Stimulated activated CD8-positive, alpha-beta memory T cell treated with anti-CD3 and anti-CD28 coated beads, Interleukin-15, amount 100 ng/mL, for 1 hour (primary cell): ENCODE measurements at places on chromosomes 4 and X.

- DNase-seq: no peak
Observed at GRCh38 chrX:103329991-103330390, at the start of gene TCEAL7. Gene TCEAL7, plus strand, starts transcription at chrX:103330239. Its CDS starts 1,165 bp downstream, at chrX:103331404.

DNA sequence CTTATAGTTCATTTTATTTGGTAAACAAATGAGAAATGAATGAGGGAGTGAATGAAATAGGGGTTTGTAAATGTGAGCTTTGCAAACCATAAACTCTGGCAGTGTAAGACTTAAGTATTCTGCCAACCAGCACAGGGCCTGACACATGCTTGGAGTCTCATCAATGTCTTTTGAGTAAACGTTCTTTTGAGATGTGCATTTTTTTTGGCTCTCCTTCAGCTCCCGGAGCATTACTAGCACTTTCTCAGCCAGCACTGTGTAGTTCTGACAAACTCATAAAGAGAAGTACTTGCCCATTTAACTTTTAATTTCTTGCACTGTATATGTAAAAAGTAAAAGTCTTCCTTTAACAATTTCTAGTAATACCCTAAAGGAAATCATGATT lies 245.3 kb downstream of the HS3ST1 start:
- DNase-seq: no peak

- DNase-seq: no peak
Observed at GRCh38 chrX:134774190-134775048, 116.1 kb upstream of the PLAC1 start.

DNA sequence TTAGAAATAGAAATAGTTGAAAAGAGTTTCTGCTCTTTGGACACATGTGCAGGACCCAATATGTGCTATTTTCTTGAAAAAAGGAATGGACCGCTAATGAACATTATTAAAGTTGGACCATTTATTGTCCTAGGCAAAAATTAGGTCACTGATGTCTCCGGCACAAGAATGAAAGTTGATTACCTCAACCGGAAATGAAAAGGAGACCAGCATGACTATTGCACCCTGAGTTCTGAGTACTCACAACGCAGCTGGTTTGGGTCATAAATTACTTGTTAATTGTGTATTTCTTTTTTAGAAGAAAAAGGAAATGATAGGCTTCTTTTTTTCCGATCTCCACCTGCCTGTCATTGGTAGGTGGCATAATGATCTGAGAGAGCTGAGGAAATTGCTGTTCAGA lies 232.7 kb downstream of the ARHGAP24 start:
- DNase-seq: no peak

DNA sequence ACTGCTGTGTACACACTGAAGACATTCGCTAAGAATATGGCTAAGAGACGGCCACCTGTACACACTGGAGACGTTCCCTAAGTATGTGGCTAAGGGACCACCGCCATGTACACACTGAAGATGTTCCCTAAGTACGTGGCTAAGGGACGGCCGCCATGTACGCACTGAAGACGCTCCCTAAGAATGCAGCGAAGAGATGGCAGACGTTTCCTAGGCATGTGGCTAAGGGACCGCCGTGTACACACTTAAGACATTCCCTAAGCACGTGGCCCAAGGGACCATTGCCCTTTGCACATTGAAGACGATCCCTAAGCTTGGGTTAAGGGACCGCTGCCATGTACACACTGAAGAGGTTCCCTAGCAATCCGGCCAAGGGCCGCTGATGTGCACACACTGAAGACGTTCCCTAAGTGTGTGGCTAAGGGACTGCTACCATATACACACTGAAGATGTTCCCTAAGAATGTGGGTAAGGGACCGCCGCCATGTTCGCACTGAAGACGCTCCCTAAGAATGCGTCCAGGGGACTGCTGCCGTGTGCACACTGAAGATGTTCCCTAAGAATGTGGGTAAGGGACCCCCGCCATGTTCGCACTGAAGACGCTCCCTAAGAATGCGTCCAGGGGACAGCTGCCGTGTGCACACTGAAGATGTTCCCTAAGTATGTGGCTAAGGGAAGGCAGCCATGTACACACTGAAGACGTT lies 36.7 kb downstream of the DHRSX start:
- DNase-seq: no peak

- no peak for DNase-seq
Observed at GRCh38 chr4:148454835-148455234, 12.6 kb upstream of the NR3C2 start.

DNA sequence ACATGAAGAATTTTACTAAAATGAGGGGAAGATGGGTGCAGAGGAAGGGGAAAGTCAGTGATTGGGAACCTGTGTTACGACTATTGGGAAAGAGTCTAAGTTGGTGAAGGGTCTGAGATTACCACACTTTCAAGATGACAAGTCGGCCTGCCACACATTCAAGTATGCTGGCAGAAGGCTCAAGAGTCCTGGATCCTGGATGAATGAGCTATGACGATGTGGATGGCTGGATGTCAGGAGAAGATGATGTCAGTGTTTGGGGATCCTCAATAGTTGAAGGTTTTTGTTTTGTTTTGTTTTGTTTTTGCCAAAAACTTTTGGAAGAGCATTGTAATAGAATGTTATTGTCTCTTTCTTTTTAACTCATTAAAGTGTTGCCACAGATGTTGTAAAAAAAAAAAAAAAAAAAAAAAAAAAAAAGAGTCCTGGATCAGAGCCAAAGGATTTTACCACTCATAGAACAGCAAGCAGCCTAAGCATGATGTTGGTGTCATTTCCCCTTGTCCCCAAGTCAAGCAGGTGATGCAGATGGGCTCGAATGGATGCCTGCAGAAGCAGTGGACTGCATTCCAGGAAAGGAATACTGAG lies 120.6 kb downstream of the REELD1 start:
- no peak for DNase-seq

DNA sequence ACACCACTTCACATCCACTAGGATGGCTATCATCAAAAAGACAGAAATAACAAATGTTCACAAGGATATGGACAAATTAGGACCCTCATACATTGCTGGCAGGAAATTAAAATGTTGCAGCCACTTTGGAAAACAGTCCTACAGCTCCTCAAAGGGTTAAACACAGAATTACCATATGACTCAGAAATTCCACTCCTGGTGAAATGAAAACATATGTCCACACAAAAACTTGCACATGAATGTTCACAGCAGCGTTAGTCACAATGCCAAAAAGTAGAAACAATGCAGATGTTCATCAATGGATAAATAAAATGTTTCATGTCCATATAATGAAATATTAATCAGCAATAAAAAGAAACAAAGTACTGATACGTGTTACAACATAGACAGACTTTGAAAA lies 15.1 kb downstream of the S100G start:
- DNase-seq: no peak

DNA sequence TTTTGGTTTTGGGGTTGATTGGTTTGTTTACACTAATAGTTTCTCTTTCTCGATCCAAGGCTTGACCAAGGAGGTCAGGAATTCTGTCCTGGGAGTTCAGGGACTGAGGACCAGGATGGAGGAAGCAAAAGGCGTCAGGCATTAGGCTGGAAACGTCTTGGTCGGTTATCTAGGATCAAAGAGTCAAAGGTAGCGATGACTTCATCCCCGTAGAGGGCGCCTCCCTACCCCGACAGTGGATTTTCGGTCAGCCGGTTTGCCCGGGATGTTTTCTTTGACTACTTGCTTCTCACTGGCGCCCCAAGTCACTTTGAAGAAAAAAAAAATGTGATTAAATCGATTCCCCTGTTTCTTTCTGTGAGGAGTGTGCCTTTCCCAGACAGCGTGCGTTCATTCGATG lies 980 bp upstream of the FHDC1 start:
- DNase-seq: no peak

- DNase-seq: no peak
Observed at GRCh38 chr4:152862608-152863007, 73.5 kb upstream of the FHDC1 start.

GRCh38 chrX:110212299-110212698 lies 105.6 kb downstream of the AMMECR1 start:
- DNase-seq: no peak

GRCh38 chr4:158422546-158422945 lies 99.1 kb upstream of the RXFP1 start:
- no peak for DNase-seq

DNA sequence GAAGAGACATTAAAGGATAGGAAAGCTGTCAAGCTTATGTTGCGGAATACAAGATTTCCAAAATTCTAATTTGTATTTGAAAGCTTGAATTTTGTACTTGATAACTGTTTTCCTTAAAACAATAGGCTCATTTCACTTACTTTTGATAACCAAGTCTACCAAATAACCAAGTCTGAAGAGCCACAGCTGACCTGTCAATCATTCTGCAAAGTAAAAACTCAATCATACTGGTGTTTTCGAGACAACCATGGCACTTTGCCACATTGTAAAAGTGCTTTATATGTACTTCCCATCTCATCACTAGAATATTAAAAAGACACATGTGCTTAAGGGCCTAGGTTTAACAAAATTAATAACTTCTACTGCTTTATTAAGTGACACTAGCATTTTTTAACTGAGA lies 47.9 kb downstream of the LEF1 start:
- no peak for DNase-seq

- no peak for DNase-seq
Observed at GRCh38 chr4:117660668-117661067, 373.6 kb upstream of the NDST3 start.

DNA sequence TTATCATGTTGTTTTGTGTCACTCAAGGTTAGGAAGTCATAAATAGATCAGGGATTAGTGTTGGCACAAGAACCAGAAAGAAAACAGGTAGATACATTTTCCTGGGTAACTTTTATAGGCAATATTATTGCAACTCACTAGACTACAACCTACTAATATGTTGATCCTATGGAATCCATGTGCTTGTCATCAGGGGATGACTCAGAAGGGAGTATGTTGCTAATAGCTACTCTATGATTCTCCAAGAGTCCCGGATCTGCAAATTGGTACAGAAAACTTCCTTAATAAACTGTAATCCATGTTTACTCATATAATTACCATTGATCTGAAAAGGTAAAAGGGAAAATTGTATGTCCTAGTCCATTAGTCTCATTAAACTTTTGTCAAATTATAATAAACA lies 11.7 kb upstream of the GNRHR start:
- DNase-seq: no peak

- no peak for DNase-seq
Observed at GRCh38 chrX:134388161-134389109, 71.5 kb upstream of the HPRT1 start.

GRCh38 chr4:128648021-128648420 lies 161.5 kb upstream of the JADE1 start:
- no peak for DNase-seq

- DNase-seq: no peak
Observed at GRCh38 chr4:166017804-166018203, 144.8 kb downstream of the TLL1 start.

DNA sequence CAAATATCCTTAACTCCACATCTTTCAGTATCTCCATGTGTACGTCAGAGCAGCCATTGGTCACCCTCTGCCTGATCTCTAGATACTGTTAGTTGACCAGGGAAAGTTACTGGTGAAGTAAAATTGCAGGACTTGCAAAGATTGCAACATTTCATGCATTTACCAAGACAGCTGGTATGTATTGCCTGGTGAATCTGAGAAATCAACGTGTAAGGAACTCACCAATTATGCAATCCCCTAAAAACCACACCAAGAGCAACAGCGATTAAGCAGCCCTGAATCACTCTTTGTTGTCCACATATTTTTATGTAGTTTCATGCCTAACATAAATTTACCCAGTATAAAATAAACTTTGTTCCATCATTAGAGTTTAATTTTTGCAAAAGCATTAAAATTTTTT lies 271.2 kb downstream of the NLGN4X start:
- DNase-seq: no peak

- DNase-seq: no peak
Observed at GRCh38 chrX:128460835-128461234, 408.6 kb upstream of the ACTRT1 start.
